ENCODE measurements at places on chromosomes 16 and 17.

DNA sequence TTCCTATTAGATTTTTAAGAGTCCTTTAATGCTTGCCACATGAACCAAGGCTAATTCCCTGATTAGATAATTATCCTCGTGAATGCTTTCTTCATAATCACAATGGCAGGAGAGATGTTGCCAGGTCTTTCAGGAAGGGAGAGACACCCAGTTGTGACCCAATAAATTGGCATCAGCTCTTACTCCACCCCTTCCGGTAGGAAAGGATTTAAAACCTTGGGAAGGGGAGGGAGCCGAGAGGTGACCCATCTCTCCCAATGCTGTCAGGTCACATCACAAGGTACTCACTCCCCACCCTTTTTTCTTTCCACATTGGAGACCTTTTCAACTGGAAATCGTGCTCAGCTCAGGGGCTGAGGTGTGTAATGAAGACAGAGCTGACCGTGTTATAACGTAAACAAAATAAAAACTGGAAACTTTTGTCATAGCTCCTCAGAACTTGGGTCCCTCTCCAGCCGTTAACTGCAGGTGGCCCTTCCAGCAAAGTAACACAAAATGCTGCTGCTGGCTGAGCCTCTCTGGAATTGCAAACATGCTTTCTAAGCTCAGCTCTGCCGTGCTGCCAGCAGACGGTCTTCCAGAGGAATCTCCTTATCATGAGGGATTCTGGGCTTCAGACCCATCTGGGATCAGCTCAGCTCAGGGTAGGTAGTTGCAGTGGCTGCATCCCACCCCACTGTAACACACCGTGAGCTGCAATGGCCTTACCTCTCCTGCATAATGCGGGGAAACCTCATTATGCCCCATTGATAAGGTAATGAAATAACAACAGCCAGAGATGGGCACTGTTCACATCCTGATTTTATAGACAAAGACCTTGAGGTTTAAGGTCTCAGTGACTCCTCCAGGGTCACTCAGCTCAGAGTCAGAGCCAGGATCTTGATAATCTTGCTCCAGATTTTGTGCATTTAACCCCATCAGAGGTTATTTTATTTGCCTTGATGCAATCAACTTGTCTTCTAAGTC is 15.6 kb downstream of the TMEM100 start:
- DNase-seq: no peak

- peak; percentile 80 for DNase-seq
These were observed at the start of gene MAZ for GRCh38 chr16:29806099-29806579. Gene MAZ (plus strand): TSS chr16:29806529. CDS start chr16:29806702, 173 bp downstream.

DNA sequence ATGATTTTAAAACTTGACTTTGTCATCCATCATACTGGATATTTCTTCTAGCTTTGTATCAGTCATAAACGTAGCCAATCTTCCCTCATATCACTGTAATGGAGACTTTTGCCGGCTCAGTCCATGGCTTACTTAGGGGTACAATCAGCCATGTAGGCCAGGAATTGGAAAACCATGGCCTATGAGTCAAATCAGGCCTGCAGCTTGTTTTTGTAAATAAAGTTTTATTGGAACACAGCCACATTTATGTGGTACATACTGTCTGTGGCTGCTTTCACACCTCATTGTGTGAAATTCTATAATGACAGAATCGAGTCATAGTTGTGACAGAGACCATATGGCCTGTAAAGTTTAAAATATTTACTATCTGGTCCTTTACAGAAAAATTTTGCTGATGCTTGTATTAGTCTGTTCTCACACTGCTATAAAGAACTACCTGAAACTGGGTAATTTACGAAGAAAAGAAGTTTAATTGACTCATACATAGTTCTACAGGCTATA is 64.5 kb upstream of the CDH13 start:
- DNase-seq: no peak

DNA sequence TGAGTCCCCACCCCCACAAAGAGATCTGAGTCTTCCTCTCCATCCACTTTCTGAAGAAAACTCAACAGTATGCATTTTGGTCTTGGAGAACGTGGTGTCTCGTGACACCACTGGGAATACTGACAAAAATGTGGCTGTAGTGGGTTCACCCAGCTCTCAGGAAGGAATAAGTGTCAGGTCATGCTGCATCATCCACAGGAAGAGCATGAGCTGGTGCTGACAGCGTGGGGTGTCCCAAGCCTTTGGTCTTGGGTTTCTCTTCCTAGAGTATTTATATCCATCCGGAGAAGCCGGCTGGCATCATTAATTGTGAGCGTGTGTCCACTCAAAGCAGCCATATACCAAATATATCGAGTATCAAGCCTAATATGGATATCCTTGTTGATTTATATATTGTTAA is 55.9 kb downstream of the C17orf67 start:
- no peak for DNase-seq

DNA sequence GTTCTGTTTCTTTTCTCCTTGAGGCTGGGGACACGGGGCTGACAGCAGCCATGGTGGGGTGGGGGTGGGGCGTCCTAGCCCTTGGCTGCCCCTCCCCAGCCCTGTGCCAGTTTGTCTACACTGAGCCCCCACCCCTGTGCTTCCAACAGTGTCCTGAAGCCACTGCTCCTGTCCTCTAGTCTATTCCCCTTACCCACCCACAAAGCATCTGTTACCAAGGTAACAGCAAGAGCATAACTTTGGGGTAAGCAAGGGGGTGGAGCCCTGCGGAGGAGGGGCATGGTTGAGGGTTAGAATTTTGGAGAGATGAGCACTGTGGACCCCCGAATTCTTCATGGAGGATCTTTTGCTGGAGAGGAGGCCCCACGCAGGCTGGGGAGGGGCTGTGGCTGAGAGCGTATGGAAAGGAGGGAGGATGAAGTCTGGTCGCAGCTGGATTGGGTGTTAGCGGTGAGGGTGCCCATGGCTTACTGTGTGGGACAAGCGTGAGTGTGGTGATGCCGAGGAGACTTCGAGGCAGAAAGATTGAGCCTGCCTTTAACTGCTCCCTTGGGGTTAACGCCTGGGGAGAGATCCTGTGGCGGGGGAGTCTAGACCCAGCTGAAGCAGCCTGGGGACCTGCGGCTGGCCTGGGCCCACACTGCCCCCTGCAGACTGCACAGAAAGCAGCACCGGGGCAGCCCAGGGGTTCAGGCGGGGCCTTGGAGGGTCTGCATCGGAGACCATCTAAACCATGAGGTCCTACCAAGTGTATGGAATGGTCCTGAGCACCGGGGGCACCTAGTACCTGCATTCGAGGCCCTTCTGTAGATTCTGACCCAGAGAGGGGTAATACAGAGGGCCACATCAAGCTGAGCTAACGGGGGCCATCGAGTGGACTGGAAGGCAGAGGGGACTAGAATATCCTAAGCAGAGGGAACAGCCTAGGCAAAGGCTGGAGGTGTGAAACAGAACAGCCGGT is 6.1 kb upstream of the STAC2 start:
- DNase-seq: no peak

DNA sequence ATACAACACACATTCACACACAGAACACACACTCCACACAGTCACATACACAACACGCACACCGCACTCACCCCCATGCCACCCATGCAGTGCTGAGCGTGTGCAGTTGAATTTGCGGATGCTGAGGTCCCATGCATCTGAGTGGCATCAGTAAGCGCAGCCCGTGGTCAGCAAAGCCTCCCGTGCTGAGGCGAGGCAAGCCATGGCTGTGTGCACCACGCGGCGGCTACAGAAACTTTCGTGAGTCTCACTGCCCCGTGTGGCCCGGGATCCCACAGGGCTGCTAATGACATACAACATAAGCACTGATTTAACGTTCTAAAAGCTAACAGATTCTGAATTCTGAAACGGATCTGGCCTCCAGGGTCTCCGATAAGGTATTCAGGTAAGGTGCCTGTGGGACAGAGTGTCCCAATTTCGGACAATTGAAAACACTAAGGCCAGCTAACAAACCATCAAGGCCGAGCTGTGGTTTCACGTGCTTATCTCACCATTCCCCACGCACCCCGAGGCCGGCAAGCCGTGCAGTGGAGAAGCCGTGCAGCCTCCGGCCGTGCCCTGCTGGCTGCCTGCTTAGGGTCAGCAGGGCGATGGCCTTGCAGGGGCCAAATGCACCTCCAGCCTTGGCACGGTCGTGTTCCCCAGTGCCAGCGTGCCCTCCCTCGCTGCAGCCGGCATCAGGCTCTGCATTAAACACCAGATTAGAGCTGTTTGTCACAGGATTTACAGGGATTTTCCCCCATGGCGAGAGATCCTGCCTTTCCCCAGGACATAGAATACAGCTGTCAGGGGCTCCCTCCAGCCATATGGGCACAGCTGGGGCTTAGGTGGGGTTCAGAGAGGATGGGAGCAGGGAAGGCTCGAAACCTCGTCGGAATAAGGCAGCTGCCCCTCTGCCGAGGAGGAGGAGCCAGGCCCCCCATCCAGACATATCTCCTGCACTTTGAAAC is 191.7 kb downstream of the C16orf95 start:
- DNase-seq: no peak

GRCh38 chr16:2085669-2086068 is 37.9 kb downstream of the TSC2 start:
- no peak for DNase-seq

DNA sequence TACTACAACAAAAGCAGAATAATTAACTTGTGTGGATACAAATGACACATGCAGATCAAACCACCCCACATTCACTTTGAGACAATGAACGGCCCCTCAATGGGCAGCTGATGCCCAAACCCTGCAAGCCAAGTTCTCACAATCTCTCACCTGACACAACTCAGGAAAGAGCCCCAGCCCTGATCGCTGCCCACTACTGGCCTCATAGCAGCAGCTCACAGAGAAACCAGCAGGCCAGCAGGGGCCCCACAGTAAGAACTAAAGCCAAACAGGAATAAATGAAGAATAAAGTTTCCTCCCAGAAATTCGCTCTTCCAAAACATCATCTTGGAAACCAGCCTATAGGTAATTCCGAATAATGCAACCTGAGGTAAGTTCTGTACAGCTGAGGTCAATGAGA is 7.7 kb downstream of the AKTIP start:
- no peak for DNase-seq

DNA sequence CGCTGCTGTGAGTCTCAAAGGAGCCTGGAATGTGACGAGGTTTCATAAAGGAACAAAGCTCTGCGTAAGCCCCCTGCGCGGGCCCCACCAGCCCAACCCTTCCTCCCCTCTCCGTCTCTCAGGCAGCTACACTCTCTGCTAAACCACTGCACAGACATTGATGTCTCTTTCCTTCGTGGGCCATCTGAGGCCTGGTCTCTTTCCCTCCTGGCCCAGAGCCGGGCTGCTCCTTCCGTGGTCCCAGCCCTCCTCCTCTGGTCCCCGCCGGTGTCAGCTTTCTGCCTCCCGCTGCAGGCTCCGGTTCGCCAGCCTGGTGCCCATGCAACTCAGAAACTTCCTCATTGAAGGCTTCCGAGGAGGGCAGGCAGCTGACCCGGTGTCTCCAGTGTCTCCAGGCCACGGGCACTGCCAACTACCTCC is 7.4 kb downstream of the SCARF1 start:
- no peak for DNase-seq

- DNase-seq: no peak
These were observed 2.0 kb downstream of the DYNLL2 start for GRCh38 chr17:58085039-58085715.

DNA sequence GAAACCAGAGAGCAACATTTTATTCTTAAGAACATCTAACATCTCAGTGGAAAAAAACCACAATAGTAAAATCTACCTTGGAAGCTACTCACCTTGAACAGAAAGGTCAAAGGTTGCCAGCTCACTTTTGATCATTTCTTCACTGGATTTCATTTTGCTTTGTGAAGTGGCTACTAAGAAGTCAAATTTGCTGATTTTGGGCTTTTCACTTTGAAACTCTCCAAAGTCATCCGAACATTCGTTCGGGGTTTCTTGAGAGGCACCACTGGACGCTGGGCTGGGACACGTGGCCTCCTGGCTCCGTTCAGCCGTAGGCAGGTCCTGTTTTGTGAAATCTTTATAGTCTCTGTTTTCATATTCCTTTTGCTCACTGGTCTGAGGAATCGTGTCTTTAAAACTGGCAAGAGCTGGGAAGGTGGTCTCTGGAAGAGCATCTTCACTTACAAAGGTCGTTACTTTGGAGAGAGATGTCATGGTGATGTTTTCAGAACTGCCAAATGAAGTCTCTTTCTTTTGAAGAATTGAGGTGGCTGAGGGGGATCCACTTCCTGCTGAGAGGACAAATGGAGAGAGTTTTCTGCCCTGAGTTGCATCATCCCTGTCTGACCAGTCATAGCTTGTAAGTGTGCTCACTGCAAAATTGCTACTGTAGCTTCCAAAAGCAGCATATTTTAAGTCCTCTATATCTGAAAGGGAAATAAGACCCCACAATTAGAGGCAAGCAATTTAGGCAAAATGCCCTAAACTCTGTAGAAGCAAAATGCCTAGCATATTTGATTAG is 52.4 kb downstream of the DUSP14 start:
- no peak for DNase-seq

DNA sequence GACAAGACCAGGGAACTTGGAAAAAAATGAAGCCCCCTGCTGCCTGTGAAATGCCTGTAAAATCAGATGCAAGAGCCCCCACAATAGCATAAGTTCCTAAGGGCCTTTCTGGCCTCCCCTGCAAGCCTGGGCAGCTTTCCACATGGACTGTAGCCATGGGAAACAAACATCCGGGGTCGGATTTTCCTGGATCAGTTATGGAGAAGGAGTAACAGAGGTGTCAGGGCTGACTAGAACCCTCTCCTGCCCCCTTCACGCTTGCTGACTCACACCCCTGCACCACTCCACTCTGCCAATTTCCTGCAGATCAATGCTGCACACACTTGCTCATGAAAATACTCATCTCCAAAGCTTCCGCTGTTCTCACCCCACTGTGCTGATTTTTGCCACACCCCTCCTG is 258.6 kb downstream of the CBLN1 start:
- no peak for DNase-seq

- no peak for DNase-seq
These were observed 131.0 kb upstream of the CIBAR2 start for GRCh38 chr16:85243308-85243707.

- DNase-seq: peak; percentile 34
These were observed 112.2 kb downstream of the VPS53 start for GRCh38 chr17:602436-602835.

- no peak for DNase-seq
These were observed 23.4 kb downstream of the NME2 start for GRCh38 chr17:51189628-51190027.

DNA sequence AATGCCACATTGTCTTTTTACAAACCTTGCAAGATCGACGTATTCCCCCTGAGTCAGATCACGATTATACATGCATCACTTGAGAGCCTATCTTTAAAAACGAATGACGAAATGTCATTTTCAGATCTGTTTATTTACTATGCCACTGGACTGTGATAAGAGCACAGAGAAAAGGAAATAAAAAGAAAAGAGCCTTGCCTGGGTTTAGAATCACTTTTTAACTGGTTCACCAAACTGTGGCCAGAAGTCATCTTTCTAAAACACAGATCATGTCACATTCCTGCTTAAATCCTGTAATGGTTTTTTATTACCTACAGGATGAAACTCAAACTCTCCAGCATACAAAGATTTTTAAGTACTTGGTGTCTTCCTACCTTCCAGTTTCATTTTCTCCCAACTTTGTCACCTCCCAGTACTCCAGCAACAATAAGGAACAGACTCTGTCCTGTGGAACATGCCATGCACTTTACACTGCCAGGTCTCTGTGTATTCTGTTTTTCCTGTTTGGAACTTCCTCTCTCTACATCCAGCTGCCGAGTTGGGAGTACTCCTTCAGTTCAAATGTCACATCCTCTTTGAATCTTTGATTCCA is 91.5 kb downstream of the SNX11 start:
- no peak for DNase-seq

- DNase-seq: no peak
These were observed 4.8 kb downstream of the TOP2A start for GRCh38 chr17:40412880-40413279.
